NCI-H748 treated with DMSO at 0.1 percent for 48 hours (cell line): ENCODE measurements at places on chromosomes 3 and 15.

- no peak for DNase-seq
Observed at GRCh38 chr3:116444115-116444747, 1.1 kb downstream of the LSAMP start.

- DNase-seq: no peak
Observed at GRCh38 chr15:28191832-28192231, 92.7 kb upstream of the OCA2 start.

DNA sequence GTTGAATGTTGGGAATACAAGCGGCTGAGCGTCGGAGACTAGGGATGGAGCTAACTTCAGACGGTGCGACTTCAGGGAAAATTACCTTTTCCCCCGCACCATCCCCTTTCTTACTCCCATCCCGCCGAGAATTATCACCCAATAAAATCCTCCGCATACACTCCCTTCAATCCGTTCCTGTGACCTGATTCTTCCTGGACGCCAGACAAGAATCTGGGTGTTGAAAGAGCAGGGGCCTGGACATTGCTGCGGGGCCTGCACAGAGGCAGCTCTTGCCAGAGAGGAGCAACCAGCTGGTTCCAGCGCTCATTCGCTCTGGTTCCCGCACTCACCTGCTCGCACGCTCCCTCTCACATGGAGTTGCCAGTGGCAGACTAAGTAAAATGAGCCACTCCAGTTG, 241.9 kb downstream of the ALCAM start:
- DNase-seq: no peak

GRCh38 chr15:59609730-59610712, 1.6 kb upstream of the GCNT3 start:
- DNase-seq: no peak

DNA sequence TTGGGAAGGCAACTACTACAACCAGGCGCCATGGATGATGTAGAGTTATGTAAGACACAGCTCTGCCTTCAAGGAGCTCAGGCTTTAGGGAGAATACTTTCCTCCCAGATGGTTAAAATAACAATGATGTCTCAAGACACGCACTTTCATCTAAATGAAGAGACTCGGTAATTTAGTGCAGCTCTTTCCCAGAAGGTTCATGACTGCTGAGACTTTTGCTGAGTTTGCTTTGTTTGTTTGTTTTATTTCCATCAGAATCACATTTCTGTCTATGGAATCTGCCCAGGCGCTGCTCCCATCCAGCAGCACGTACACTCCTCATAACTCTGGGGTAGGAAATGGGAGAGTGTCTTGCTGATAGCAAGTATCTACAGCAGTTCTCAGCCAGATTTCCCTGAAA, 33.9 kb upstream of the MEX3B start:
- no peak for DNase-seq

GRCh38 chr3:106758459-106758858, 618.8 kb upstream of the CCDC54 start:
- no peak for DNase-seq

DNA sequence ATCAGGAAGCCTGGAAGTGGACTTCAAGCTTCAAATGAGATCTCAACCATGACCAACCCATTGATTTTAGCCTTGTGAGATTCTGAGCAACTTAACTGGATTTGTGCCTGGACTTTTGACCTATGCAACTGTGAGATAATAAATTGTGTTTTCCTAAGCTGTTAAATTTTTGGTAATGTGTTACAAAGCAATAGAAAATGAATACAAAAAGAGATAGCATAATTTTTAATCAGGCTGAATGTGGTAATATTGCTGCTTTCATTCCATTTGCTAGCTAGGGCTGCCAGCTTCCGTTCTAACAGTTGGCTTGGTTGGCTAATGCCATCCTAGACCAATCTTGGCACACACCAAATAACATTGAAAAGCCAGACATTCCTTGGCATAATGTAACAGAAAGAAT, 12.2 kb downstream of the PROS1 start:
- DNase-seq: no peak

GRCh38 chr15:89876396-89877082, 17.3 kb downstream of the AP3S2 start:
- DNase-seq: no peak

DNA sequence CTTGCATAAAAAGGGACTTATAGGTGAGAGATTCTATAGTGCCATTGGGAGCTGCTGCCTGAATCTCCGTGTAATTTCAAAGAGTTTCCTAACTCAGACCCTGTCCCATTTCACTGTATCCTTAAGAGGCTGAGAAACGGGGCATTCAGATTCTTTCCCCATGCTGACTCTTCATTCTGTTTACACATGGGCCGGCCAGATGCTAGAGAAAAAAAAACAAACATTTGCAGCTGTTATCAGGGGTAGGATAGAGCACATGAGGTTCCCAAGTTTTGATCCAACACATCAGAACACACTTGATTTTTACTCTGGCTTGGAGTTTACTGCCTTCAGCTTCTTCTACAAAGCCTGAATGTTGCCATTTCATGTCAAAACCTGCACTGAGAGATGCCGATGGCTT, 215.9 kb upstream of the TPRG1 start:
- DNase-seq: no peak

DNA sequence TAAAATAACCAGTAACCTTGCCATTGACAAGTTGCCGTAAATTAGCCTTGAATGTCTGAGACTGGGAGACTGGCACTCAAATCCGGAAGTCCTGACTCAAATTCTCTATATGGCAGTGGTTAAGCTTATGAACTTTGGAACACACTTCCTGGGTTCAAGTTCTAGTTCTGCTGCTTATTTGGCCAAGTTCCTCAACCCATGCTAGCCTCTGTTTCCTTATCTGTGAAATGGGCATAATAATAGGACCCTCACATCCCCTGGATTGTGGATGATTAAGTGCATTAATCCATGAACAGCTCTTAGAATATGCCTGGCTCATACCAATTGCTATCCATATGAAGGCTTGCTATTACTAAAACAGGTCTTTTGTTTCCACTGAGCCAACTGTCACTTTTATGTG, 311.5 kb downstream of the EDEM1 start:
- no peak for DNase-seq

GRCh38 chr3:125129512-125129997, 73.8 kb upstream of the HEG1 start:
- DNase-seq: peak; percentile 5

GRCh38 chr15:85854345-85855097, 59.8 kb upstream of the KLHL25 start:
- peak; percentile 56 for DNase-seq

DNA sequence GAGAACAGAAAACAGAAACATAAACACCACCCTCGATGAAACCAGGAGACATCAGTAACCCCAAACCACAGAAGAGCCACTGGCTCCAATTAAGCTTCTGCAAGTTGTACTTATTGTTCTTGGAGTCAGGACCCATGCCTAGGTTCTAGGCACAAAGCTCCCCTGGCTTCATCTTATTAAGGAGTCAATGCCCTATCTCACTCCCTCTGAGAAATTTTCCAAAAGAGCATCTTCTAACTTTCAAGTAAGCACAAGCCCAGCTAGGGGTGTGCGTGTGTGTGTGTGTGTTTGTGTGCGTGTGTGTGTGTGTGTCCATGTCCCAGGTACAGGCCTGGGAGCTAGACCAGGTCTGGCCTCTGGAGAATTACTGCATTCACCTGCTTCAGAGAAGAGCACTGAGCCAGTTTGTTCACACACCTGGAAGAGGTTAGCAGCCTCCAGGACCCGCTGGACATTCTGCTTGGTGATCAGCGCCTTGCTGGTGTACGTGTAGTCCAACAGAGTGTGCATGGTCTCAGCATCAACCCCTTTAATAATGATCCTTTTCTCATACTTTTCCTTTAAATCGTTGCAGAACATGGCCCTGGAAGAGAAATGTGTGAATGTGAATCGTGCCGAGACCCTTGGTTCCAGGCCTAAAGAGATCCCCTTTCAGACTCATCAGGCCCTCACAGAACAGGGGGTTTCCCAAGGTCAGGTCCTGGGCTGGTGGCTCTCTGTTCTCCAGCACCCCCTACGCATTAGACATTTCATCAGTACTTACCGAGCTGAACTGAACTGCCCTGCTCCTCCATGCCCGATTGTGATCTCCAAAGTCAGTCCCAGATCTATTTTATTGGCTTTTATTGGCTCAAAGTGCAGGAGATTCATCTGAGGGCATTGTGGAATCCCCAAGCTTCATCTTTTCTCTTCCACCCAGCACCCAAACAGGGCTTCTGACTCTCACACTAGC, 27.8 kb downstream of the KLHL6 start:
- no peak for DNase-seq

DNA sequence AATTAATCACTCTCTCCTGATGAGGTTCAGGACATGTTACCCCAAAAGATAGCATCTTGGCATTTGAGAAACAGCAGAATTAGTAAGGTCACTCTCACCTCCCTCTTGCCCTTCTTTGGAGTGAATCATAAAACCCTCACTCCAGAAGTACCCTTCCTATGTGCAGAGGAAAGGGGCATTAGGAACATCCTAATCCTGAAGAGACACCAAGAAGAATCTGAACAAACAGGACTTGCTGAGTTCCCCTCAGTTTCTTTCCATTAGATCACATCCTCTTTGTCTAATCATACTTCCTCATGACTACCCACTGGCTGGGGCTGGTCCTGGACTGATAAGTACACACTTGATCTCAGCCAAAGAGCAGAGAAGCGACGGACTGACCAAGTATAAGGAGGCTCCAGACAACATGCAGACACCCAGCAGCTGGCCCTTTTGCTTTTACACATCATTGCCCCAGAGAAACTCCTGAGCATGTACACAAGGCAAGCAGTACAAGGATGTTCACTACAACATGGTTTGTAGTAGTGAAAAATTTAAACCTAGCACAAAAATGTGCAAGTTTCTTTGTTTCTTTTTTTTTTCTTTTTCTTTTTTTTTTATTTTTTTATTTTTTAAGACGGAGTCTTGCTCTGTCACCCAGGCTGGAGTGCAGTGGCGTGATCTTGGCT, 15.0 kb upstream of the TM6SF1 start:
- no peak for DNase-seq
